ENCODE measurements at places on chromosomes 7 and 10.

GRCh38 chr7:41879403-41879802, 176.5 kb upstream of the INHBA start:
- DNase-seq, result no peak

DNA sequence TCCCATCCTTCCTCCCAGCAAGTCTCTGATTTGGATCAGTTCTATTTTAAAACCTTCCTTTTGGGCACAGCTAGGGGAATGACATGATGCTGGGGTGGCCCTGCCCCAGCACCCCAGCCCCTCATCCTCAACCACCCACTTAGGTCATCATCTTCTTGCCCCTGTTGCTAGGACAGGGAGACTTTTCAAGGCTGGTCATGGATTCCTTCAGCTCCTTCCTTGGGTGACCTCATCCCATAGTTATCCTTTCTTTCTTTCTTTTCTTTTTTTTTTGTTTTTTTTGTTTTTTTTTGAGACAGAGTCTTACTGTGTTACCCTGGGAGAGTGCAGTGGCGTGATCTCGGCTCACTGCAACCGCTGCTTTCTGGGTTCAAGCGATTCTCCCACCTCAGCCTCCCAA, 127.2 kb downstream of the WDFY4 start:
- DNase-seq, result no peak

DNA sequence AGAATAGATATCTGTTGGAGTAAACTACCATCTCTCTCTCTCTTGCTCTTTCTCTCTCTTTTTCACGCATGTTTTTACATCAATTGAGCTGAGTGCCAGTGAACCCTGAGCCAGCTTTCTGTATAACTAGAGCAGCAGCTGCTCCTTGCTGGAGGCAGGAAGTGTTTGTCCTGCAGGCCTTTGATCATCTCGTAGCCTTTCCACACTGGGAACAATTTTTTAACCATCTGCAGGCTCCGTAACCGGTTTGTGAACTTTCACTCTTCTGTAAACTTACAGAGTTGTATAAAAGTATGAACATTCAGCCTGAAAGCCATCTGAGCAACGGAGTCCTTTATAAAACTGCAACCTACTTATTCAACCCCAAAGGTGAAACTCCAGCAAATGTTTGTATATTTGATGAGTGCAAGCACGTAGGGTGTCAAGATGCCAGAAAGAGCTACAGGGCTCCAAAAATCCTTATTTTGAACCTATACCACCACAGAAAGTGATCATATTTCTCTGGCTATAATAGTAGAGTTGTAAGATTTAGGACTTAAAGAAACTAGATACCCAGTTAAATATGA, 162.8 kb upstream of the NFE2L3 start:
- no peak for DNase-seq

GRCh38 chr7:115749924-115750323, 280.6 kb downstream of the TFEC start:
- DNase-seq, result no peak

- DNase-seq, result no peak
These were observed 32.3 kb upstream of the ARID5B start for GRCh38 chr10:61869041-61869675.

- no peak for DNase-seq
These were observed 59.1 kb upstream of the NKX6-2 start for GRCh38 chr10:132845041-132845551.

DNA sequence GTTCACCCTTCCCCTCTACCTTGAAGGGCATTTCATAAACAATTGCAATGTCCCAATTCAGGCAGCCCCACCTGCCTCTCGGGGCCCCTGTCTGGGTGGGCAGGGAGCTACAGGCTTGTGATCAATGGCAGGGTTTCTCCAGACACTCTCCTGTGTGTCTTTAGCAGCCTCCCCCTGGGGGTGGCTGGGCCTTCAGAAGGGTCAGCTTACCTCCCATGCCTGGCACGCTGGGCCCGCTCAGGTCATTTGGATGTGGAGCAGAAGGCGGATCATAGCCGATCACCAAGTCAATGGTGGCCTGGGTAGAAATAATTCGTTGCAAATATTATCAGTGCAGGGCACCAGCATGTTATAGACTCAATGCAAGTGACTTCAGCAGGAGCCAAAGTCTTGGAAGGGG, 56.3 kb downstream of the MYOF start:
- DNase-seq, result no peak

- DNase-seq, result no peak
These were observed 105.3 kb downstream of the CTTNBP2 start for GRCh38 chr7:117767951-117768350.

DNA sequence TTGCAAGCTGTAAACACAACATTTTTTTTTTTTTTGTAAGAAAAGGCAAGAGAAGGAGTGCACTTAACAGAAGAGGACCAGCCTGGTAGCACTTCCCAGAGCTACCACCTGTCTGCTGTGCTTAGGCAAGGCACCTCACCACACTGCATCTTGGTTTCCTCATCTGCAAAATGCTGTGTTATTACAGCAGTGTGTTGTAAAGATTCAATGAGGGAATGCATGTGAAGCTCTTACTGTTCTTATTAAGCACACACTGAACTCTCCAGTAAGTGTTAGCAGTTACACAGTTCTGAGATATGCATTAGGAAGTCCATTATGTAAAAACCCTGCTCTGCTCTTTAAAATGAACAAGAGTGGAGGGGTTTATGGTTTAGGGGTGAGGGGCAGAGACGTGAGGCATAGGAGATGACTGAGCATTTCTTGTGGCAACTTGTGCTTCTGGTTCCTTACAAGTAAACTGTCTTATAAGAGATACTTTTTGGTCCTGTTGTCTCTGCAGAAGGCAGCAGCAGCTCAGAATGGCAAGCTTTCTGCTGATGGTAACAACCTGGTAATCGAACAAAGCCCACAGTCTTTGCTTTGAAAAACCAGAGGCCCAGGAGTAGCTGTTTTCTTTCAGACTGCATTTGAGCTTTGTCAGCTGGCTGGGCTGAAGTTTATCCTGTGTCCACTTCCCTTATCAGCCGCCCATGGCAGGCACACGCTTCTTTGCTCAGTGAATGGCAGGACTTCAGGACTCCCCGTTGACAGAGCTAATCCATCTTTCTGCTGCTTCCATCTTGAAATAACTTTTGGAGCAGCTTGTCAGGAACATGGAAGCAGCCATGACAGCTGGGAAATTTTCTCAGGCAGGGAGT, 98.8 kb upstream of the BMPER start:
- no peak for DNase-seq

GRCh38 chr7:8387551-8388256, 45.7 kb upstream of the NXPH1 start:
- DNase-seq, result peak; percentile 93

DNA sequence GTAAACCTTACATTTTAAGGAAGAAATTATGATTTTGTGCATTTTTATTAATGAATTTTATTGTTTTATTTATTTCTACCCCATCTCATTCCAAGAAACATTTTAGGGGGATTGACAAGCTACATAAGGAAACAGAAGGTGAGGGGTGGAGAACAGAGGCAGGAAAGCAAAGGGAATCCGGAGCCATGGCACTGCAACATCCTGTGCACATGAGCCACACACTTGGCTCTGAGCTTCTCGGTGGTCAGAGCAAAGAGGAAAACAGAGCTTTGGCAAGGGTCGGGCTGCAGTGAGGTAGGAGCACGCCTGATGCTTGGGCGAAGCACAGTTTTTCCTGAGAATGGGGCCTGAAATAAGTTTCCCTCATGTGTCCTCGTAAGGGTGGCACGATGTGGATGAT, 68.9 kb downstream of the COL13A1 start:
- DNase-seq, result no peak

DNA sequence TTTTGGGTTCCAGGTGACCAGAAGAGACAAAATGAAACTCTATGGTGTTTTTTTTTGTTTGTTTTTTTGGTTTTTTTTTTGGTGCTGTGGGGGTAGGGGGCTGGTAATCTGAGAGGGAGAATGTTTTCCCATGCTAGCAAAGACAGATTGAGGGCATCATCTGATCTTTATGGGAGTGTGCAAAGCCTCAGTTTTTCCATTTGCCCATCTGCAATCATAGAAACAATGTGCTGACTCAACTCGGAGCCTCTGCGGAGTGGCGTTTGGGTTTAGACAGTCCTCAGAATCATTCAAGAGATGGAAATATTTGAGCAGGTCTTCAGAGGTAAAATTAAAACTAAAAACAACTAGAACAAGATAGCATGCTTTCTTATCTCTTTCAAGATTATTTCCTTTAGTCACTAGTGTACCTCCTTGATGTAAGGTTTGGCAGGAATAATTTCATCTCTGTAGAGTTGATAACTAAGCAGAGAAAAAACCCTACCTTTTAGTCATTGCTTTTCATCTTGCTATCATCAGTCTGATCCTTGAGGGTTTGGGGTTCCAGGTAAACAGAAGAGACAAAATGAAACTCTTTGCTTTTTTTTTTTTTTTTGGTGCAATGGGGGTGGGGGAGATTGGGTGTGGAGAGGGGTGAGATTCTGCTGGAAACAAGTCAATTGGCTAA, 18.0 kb downstream of the CNNM2 start:
- no peak for DNase-seq

DNA sequence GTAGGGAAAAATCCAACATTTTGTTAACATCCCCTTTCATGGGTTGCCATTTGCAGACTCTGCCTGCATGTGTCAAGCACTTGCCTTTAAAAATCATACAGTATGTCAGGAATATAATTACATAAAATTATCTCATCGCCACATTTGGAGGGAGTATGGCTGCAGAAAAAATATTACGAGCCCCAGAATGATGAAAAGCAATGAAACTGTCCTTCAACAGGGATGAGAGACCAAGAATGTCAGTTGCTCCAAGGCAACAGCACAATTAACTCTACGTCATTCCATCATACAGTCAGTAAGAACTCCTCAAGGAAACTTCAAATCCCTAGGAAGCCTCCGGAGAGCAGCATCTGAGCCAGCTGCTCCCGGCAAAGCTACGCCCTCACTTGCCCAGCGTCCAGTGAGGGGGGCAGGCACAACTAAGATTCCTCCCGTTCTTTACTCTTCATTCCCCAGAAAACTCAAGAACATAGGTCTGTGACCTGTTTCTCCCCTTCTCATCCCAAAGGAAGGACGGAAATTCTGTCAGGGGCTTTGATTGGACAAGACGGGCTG, 132.9 kb downstream of the ANLN start:
- DNase-seq, result no peak

DNA sequence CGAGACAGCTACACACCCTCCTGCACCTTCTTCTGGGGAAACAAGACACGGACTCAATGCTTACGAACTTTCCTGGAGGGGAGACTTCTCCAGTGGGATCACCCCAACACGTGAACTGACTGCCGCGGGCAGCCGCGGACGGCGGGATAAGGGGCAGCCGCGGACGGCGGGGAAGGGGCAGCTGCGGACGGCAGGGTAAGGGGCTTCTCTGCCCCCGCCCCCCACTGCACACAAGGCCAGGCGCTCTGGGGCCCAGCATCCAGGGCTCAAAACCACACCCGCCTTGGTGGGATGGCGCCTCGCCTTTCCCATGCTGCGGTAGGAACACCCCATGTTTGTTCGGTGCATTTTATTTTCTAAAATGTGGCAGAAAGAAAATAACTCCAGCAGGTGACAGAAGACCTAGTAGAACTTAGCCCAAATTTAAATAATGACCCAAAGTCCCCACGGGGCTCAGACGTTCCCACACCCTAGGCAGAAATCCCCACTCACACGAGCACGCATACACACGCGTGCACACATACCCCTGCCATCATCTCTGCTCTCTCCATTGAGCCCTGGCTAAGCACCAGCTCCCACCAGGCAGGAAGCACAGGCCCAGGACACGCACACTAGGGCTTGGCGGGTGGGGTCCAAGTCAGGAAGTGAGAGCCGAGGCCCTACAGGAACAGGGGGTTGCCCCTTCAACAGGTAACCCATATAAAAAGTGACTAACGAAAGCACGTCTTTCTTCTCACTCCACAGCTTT, 26.6 kb upstream of the GPR146 start:
- DNase-seq, result no peak

Data from Ammon's horn (tissue), 1 donor.